ENCODE measurements at places on chromosomes 5 and 9.

GRCh38 chr9:83521411-83521810 is 16.8 kb downstream of the FRMD3 start:
- DNase-seq, result no peak

DNA sequence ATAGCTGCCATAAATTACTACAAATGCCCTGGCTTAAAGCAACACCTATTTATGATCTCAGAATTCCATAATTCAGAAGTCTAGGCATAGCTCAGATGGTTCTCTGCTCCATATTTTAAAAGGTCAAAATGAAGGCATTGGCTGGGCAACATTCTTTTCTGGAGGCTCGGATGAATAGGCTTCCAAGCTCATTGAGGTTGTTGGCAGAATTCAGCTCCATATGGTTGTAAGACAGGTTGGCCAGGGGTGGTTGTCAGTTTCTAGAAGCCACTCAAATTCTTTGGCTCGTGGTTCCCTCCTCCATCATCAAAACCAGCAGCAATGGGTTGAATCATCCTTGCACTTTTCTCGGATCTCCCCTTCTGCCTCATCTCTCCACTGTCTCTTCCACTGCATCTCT is 49.4 kb downstream of the TGFBR1 start:
- no peak for DNase-seq

- no peak for DNase-seq
Measured at GRCh38 chr5:101296477-101296876, 393.4 kb upstream of the ST8SIA4 start.

DNA sequence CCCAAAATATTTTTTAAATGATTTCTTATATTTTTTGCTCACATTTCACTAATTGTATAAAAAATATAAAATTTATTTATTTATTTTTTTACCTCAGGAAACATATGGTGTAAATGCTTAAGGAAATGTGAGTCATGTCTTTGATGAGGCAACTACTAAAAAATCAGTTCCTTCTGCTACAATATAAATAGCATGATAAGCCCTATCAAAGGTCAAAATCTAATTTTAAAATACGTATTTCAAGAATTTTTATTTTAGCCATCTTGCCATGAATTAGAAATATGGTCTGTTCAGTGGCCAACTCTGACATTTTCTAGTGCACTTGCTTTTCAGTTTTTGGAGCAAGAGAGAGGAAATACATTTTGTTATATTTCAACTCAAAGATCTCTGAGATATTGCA is 50.5 kb downstream of the PDE4D start:
- DNase-seq, result no peak

- no peak for DNase-seq
Measured at GRCh38 chr5:126961702-126962101, 68.7 kb downstream of the MARCHF3 start.

- no peak for DNase-seq
Measured at GRCh38 chr5:22627029-22627428, 226.1 kb downstream of the CDH12 start.

DNA sequence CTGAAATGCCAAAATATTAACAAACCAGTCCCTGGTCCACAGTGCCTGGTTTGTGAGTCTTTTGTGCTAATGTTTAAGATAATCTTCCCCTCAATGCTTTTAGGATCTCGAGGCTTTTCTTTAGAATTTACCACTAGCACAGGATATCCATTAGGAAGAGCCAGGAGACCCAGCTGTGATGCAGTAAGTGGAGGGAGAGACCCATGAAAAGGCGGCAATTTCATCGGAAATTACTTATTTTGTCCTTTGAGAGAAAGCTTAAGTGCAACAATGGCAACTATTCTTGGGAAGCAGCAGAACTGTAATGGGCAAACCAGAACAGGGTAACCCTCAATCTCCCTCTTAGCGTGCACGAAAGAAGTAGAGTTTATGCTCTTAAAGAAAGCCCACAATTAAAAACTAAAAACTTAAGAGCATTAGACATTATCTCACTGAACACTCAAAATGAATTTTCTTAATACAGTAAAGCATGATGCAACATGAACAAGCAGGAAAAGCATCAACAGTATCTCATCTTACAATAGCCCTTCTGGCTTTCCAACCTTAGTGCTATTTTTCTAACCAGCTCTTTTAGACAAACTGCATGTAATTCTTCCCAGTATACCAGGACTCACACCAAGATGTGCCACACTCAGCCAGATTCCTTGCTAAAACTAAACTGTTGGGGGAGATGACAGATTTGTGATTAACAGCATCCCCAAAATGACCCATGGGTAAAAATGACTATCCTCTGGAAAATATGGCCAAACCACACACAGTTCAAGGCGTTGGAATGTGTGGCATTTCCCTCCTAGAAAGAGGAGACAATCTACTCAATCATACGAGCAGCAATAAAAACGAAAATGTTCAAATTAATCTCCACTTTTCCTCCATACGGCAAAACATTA is 36.4 kb downstream of the PWWP2A start:
- no peak for DNase-seq
